ENCODE measurements at places on chromosomes 7 and 10. TPM values are rescaled to one million over a fixed set of nuclear protein-coding genes. Genes with fewer than 3 reads are reported as not detected.

DNA sequence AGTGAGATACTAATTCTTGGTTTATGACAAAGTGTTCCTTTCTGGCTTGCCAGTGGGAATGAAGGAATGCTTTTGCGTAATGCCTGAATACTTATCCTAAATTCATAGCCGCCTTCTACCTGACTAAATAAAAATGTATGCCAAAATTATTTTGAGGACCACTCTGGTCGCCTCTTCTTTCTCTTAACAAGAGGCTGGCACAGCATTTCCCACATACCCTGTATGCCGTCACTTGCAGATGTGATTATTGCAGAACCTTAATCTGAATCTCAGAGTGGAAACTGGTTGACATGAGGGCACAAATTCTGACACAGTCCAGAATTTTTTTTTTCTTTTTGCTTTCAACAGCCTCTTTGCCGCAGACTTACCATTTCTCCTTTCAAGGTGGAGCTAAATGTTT, 124.6 kb upstream of the GLCCI1 start:
- DNase-seq = no peak

- DNase-seq = no peak
These were observed 94.9 kb downstream of the GPR26 start for GRCh38 chr10:123761038-123761428.

- no peak for DNase-seq
These were observed 1.5 kb upstream of the MYL10 start for GRCh38 chr7:101630591-101630990.

DNA sequence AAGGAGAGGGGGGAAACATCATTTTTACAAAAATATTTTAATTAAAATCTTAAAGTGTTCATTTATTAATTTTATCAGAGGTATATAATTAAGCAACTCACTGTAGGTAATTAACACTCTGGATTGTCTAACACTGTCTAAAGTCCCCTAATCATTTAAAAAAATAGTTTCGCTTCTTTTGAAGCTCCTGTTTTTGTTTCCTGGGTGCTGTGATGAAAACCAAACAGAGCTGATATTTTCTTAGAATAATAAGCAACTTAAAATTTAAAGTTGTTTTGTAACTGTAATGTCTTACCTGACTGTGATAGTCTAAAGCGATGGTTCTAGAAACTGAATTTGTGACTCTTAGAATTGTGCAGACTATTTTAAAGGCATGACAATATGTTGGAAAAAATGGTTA, 961.0 kb downstream of the GATA3 start:
- no peak for DNase-seq

Gene CNPY1
- polyA plus RNA-seq = not detected

Gene KCND2
- polyA plus RNA-seq = not detected

- peak; percentile 17 for DNase-seq
These were observed 462.8 kb upstream of the ZWINT start for GRCh38 chr10:56823849-56824248.

DNA sequence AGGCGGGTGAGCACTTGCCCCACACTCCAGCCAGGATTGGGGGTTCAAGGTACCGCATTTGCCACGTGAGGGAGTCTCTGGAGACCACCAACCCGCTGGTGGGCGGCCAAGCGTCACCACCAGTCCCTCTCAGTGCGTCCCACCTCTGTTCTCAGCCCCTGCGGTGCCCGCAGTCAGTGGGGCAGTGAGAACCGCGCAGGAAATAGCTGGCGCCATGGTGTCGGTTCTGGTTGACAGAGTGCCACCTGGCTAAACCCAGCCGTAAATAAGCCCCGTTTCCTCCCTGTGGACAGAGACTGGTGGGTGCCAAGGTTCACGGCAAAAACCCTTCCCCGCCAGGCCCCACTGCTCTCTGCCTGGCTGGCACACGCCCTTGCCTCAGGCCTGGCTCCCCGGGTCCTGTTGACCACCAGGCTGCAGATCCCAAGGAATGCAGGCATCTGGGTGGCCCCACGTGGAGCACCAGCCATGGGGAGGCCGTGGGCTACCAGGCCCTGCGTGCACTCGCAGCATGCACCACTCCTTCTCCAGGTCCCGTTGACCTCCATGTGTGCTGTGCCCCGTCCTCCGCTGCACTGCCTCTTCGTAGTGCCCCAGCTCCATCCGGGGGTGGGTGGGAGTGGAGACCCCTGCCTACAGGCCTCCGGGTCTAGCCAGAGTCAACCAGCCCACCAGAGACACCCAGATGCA, 140.0 kb downstream of the LHPP start:
- DNase-seq = no peak

DNA sequence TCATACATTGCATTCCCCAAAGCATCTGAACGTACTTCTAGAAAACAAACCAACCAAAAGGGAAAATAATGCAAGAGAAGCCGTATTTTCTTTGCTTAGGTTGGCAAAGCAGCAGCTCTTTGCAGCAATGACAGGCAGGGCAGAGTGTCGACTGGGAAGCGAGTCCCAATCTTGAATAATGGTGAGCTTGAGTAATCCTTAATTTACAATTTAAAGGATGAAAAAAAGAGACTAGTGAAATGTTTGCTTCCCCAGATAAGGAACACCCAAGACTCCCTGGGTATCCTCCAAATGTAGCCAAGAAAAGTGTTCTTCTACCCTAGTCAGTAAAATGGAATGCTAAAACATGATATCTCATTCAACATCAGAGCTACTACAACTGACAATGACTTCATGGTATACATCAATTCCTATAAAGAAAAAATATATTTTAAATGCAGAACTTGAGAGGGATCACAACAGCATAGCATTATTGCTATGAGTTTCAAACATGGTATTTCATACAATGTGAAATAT, 32.0 kb downstream of the GPAM start:
- no peak for DNase-seq

GRCh38 chr7:26103596-26103995, 48.4 kb upstream of the NFE2L3 start:
- DNase-seq = no peak

DNA sequence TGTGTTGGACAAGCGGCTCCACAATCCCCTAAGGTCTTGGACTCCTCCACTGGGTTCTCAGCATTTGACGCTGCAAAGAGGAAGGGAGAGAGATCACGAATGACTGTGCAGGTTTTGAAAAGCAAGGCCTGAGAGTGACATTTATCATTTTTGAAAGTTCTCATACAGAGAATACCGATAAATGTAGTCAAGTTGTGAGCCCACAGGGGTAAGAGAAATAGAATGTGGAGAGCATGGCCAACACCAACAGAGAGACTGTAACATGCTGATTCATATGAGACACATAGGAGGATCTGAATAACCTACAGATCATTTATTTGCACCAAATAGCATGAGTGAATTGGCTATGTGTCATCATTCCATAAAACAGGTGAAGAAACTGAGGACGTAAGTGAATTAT, 230.5 kb upstream of the MBL2 start:
- no peak for DNase-seq

Gene LRIT1
- not detected for polyA plus RNA-seq

DNA sequence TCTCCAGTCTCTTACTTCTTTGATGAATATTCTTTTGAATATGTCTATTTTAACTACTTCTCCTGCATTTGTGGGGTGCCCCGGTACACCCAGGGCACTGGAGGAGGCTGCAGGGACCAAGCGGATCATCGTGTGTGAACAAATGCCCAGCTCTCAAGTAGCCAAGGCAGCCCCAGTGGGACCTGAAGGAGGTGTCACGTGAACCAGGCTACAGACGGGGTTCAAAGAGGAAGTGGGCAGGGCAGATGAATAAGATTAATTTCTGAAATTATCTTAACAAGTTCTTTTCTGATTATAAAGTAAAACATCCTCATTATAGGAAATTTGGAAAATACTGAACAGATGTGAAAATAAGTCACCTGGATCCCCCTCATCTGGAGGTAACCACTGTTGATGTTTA, 78.4 kb upstream of the DUSP5 start:
- no peak for DNase-seq

- DNase-seq = no peak
These were observed 39.1 kb downstream of the CDK6 start for GRCh38 chr7:92797284-92797683.

Gene TMEM184A
- polyA plus RNA-seq = 14.3 TPM

- DNase-seq = peak; percentile 58
These were observed 35.7 kb upstream of the MTPAP start for GRCh38 chr10:30384701-30385201.

Gene SORCS3
- not detected for polyA plus RNA-seq

DNA sequence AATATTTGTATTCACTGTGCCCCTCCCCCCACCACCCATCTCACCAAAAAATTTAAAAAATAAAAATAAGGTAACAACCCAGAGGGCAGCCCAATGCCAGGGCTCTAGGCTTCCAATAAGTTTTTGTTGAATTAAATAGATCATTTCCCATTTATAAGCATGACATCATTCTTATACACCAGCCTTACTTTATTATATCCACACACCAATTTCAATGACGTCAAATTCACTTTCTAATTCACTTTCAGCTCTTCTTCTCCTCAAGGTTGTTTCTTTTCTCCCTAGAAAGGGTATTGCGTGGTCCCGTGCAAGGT, 1.2 kb upstream of the DKK1 start:
- DNase-seq = no peak

DNA sequence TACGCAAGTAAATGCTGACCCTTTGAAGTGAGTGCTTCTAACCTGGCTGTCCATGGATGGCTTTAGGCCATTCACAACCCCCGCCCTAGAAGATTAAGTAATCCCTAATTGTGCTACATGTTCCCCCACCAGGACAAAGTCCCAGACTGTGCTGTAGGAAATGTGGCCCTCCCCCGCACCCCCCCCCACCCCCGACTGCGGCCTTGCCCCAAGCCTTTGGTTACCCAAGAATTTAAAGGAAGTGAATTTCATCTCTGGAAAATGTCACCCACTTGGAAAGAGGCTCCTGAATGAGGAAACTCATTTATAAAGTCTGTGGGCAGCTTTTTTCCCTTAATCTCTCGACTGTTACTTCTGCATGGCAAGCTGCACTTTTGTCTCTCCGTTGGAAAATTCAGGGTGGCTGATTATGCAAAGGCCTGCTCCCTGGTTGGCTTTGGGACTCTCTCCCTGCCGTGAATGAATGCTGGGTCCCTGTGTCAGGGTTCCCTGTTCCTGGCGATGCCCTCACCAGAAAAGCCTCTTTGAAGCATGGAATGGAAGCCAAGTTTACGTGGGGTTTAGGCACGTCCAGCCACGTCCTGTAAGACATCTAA, 31.4 kb upstream of the AQP1 start:
- no peak for DNase-seq

DNA sequence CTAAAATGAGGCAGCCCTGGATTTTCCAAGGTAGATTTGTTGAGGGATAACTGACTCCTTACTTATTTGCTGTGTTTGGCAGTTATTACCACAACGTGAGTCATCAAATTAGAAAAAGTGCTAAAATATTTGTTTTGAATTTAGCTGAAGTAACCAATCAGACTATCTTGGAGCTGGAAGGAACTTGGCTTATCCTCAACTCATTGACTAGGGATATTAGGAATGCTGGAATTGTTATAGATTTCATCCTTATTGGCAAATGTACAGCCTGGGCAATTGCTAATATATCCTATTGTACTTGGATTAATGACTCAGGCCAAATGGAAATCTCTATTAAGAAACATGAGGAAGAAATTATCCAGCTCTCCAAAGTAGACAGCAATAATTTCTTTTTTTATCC, 1189.0 kb upstream of the LRRN3 start:
- DNase-seq = no peak

DNA sequence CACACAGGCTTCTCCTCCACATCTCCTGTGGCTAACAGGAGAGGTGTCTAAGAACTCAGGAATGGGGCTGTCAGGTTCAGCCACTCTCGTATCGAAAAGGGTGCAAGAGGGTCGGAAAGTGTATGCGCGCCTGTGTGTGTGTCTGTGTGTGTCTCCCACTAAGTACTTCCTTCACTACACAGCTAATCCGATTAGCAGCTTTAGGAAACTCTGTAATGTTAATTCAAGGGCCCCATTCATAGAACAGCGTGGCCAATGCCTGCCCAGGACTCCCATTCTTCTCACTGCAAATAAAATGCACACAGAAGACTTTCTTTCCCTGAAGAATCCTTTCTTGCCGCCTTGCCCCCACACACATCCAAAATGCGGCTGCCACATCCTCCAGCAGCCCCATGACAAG, 39.9 kb downstream of the TLL2 start:
- DNase-seq = no peak

DNA sequence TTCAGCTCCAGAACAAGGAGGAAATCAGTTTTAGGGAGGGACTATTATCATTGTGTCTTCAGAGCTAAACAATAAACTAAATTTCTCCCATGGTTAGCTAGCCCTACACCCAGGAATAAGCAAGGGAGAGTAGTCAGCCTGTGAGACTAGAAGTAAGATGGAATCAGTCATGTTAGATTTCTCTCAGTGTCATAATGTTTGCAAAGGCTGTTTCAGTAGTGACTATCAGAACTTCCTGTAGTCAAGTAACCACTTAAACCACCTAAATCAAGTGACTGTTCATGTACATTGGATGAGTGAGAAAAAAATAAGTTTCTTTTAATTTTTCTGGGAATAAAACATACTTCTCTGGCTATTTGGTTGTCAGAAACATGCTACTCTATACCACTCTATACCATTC, 121.6 kb downstream of the KCND2 start:
- DNase-seq = no peak

Gene ATOH7
- 0.08 TPM for polyA plus RNA-seq

DNA sequence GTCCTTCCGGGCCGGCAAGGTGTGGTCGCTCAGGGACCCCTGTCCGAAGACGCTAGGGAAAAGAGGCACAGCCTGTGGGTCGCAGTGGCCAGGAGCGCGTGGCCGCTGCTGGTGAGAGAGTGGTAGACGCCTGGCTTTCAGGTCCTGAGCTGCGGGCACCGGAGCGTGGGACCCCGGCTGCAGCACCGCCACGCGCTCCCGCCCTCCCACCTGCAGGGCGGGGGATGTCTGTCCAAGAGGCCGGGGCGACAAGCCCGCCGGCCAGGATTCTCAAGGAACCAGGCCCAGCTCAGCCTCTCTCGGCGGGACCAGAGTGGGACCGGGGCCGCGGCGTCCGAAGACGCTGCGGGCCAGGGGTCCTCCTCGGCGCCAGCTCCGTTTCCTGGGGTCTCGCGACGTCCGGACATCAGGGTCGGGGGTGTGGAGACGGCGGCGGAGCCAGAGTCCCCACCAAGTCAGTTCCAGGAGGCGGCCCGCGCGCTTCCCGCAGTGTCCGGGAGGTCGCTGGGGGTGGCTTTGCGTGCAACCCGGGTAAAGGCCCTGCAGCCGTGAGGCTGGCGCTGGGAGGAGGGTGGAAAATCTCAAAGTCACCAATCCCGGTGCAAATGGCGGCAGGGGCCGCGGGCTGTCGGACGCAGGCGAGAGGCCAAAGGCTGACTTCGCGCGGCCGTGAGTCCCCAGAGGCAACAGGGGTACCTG, 5.5 kb downstream of the ZNF503 start:
- no peak for DNase-seq

GRCh38 chr7:41466760-41467384, 236.0 kb downstream of the INHBA start:
- no peak for DNase-seq

- DNase-seq = no peak
These were observed 42.2 kb upstream of the SRGN start for GRCh38 chr10:69045441-69046300.

DNA sequence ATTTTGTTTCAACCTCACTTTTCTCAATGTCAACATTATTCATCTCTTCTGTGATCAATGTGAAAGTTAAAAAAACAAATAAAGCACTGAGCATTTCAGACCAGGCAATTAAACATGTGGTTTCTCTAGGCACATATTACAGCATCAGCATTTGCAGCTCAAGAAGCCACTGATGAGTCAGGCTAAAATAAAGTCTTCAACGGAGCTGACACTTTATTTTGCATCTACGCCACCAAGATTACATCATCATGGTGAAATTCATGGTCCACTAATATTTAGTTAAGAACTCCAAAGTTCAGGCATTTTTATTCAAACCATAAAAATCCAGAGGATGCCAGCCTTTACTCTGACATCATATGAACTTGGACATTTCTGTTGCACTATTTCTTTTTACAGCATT, 33.0 kb downstream of the MAGI2 start:
- peak; percentile 81 for DNase-seq

Gene EEPD1
- 22.1 TPM for polyA plus RNA-seq
